LoVo (cell line): ENCODE measurements at places on chromosomes 6 and 20.

DNA sequence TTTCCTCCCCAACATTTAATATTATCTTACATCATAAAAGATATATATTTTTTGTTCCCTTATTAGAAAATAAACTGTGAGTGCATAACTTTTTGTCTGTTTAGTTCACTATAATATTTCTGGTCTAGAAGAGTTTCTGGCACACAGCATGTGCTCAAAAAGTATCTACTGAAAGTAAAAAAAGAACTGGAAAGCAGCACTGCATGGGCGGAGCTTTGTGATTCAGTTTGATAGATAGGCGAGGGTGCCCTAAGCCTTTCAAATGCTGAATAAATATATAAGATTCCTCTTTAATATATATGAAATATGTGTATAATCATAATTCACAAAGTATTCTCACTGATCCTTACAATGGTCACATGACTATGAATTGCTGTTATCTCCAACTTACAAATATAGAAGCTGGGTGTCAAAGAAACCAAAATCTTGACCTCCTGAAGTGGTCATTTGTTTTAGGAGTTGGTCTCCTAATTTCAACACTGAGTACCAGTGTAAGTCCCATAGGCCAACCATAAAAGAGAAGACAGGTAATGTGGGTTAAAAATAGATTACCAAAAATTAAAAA lies 50.8 kb downstream of the OR2B2 start:
- DNase-seq: no peak

GRCh38 chr6:134034478-134034877 lies 17.9 kb downstream of the SLC2A12 start:
- no peak for DNase-seq

DNA sequence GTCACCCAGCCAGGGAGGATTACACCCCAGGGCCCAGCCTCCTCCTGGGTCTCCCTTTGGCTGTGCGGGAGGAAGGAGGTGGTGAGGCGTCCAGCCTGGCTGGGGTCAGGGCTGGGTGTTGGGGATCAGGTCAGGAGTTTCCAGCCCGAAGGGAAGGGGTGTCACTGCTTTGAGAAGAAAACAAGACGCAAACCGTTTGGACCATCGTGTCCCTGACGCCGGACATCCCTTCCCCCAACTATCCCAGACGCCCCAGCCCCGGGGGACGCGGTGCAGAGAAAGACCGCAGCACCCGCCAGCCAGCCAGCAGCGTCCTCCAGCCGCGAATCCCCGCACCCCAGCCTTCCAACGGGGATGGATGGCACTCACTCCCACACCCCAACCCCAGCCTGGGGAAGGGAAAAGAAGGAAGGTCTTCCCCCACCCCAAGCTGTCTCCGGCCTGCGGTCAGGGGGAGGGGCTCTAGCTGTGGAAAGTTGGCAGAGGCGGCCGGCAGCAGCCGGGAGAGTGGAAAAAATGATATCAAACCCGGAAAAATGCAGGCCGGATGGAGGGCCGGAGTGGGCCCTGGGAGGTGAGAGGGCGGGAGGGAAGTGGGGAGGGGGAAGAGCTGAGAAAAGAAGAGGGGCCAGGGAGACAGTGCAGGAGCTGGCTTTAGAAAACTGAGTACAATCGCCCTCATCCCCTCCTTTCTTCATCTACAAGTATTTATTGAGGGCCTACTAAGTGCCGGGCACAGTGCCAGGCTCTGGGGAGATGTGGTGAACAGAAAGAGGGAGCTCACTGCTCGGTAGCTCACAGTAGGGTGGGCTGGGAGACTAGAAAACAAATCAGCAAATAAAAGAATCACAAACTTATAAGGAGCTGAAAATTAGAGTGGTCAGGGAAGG lies 10.6 kb downstream of the REM1 start:
- DNase-seq: no peak

GRCh38 chr6:109507490-109508072 lies 24.6 kb upstream of the ZBTB24 start:
- DNase-seq: no peak

- no peak for DNase-seq
These were observed 131.8 kb downstream of the VEGFA start for GRCh38 chr6:43901733-43902230.

GRCh38 chr20:21500599-21500998 lies 13.3 kb downstream of the NKX2-2 start:
- no peak for DNase-seq

- DNase-seq: no peak
These were observed 22.2 kb downstream of the HLA-A start for GRCh38 chr6:29964518-29964886.

DNA sequence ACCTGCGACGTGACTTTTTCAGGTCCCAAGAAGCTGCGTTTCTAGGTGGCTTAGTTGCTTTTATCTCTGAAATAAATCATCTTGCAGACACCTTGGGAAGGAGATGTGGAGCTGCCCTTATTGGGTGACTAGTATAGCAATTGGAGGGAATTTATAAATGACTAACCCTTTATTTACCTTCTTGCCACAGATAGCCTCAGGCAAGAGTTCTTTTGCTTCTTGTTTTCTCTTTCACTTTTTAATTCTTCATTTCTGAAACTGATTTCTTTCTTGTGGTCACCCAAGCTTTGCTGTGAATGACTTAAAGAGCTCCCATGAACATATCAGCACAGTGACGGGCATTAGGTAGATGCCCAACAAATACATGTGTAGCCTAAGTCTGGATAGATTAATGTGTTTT lies 3.0 kb downstream of the ADGRF4 start:
- peak; percentile 63 for DNase-seq
